ENCODE measurements at places on chromosomes 16 and 17.
A peak's percentile ranks its signal among the peaks of the same experiment; 100 is the strongest.

GRCh38 chr16:83717308-83717707 is 90.5 kb upstream of the HSBP1 start:
- no peak for DNase-seq

GRCh38 chr17:71107136-71107535 is 937.8 kb downstream of the KCNJ2 start:
- no peak for DNase-seq

- DNase-seq = no peak
These were observed 42.3 kb downstream of the RNF112 start for GRCh38 chr17:19453296-19453695.

DNA sequence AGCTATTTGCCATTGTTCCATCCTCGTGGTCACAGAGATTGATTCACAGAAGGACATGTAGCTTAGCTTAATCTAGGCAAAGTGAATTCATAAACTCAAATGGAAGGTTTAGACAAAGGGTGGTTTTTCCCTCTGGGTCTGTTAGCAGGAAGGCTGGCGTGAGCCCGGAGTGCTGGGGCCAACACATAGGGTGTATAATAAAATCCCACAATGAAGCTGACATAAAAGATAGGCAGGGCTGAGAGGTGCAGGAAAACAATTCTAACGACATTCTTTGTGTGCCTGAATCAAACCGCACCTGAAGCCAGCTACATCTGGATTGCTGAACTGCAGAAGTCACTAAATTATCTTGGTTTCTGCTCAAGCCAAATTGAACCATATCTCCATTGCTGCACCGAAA is 173.9 kb downstream of the MAF start:
- no peak for DNase-seq

- no peak for DNase-seq
These were observed 4.0 kb downstream of the ACBD4 start for GRCh38 chr17:45139533-45139920.

DNA sequence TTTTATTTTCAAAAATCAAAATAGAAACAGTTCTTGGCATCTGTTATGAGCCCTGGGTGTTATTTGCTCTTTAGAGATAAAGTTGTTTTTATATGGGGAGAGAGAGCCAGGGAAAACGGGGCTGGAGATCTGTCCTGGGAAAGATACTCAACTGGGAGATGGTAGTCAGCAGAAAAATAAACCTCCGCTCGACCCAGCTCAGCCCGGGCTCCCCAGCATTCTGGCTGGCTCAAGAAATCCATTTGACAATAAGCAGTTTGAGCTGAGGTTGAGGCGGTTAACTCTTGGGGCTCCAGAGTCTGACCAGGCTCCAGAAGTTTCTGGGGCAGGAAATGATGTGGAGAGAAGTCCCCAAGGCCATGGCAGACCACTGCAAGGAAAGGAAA is 151.9 kb downstream of the IRX5 start:
- DNase-seq = no peak

GRCh38 chr17:787641-788221 is 5.6 kb downstream of the MRM3 start:
- no peak for DNase-seq

DNA sequence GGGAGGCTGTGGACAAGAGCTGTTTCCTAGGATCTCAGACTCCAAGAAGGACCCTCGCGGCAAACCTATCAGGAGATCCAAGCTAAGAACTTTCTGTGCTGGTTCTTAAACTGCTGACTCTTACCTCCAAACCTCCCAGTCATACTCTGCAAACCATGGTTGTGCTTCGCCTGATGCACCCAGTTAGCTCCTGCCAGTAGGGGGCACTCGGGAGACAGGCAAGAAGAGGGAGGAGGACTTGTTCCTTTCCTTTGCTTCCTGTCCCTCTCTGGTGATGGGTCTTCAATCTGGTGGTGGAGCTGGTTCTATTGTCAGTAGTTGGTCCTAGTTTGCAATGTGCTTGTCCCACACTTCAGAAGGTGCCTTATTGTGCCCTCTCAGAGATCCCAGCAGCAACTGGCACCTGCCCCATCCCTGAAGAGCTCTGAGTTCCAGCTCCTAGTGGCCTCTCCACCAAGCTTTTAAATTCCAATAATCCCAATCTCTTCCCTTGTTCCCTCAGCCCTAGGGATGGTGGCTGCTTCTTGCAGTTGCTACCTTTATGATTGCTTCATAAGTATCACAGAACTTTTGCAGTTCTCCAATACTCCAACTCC is 113.5 kb upstream of the RPL38 start:
- DNase-seq = peak; percentile 76

GRCh38 chr16:6482696-6483468 is 849.8 kb upstream of the RBFOX1 start:
- DNase-seq = no peak

Data from activated CD4-positive, alpha-beta T cell treated with anti-CD3 and anti-CD28 coated beads, Interleukin-2, Interleukin-4, amounts not matched to agents 100 ng/mL and 50 ng/mL, durations not matched to agents 16 hours and 8 hours (primary cell).